Esophagus squamous epithelium (tissue), 5 donors: ENCODE measurements at places on chromosomes 2 and 18.

DNA sequence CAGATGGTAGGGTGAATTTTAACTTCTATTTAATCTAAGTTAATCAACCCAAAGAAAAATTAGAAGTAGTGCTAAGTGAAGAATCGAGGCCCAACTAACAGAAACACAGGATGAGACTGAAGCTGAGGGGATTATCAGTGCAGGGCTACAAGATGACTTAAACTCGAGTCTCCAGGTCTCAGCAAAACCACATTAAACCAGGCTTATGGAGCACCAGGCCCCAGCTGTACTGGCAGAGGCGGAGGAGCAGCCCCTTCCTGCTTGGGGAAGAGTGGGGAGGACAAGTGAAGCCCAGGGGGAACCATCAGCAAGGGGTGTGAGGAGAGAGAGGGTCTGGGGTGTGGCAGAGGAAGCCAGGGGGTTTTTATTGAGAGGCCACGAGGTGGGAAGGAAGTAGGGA lies 135.9 kb upstream of the EPAS1 start:
- H3K4me3 ChIP-seq: no peak overlapping the region
- no peaks in the 10 kb centered on the region for H3K36me3 ChIP-seq
- H3K27me3 ChIP-seq: no peaks in the 10 kb centered on the region
- no peak overlapping the region for H3K27ac ChIP-seq
- DNase-seq: no peak
- H3K4me1 ChIP-seq: peaks cover 64% of the 10 kb centered on the region

DNA sequence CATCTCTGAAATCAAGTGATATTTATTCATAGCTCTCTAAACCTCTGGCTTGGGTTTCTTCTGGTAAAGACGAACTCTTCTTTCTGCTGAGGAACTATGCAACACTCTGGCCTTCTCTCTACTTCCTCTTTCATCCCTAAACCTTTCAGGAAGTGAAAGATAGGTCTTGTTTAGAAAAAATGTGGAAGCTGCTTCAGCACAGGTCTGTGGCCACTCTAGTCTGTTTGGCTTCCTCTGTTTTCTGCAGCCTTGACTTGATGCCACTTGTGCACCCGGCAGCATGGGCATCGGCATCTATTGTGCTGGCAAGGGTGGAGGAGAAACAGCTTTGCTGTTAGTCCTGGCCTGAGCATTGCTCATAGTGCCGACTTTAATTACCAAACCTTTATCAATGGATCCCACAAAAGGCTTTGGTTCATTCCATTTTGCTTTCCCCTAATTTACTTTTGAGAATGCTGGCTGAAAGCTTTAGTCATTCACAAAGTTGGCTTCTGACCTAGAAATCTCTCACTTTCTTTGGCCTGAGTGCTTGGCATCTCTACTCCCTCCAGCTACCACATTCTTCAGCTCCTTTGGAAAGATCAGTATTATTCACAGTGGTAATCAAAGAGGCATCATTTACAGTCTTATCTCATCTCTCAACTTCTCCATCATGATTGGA lies 32.0 kb upstream of the GPR39 start:
- no peak overlapping the region for H3K4me3 ChIP-seq
- H3K27me3 ChIP-seq: no peaks in the 10 kb centered on the region
- H3K36me3 ChIP-seq: no peaks in the 10 kb centered on the region
- H3K4me1 ChIP-seq: no peaks in the 10 kb centered on the region

- no peaks in the 10 kb centered on the region for H3K36me3 ChIP-seq
- no peaks in the 10 kb centered on the region for H3K4me1 ChIP-seq
- no peak overlapping the region for H3K27ac ChIP-seq
- DNase-seq: no peak
- H3K4me3 ChIP-seq: no peak overlapping the region
Observed at GRCh38 chr2:196538189-196538588, 101.3 kb upstream of the CCDC150 start.

GRCh38 chr18:56650944-56651770 lies at the start of gene WDR7:
TSS of gene WDR7 (plus strand) at chr18:56651359. CDS start at chr18:56672516, 21,157 bp downstream.
- H3K27ac ChIP-seq: peak within 1 kb of the TSS; percentile 93
- H3K36me3 ChIP-seq: no peaks in the 10 kb centered on the region
- peaks cover 11% of the 10 kb centered on the region for H3K4me1 ChIP-seq
- peak; percentile 92 for DNase-seq
- peak within 1 kb of the TSS; percentile 77 for H3K4me3 ChIP-seq

- no peaks in the 10 kb centered on the region for H3K4me1 ChIP-seq
- no peak overlapping the region for H3K27ac ChIP-seq
- H3K4me3 ChIP-seq: no peak overlapping the region
- H3K27me3 ChIP-seq: no peaks in the 10 kb centered on the region
- no peak for DNase-seq
Observed at GRCh38 chr2:3789256-3789655, 85.9 kb downstream of the DCDC2C start.

DNA sequence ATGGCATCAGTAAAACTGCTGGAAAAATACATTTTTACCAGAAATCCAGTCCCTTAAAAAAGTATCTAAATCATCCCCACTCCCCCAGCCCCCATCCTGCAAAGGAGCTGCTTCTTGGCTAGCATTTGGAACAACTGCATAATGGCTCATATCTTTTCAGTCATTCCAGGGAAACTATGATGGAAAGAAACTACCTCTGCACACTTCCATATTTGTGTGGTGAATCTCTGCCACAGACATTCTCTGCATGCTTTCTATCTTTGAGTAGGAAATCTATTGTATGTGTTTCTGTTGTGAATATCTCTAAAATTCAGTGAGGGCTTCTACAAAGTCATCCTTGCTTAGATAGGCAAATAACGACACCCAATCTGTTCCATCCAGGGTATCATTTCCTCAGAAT lies 632.3 kb downstream of the LRP1B start:
- no peaks in the 10 kb centered on the region for H3K27me3 ChIP-seq
- no peak for DNase-seq
- H3K4me1 ChIP-seq: no peaks in the 10 kb centered on the region
- no peak overlapping the region for H3K4me3 ChIP-seq
- no peak overlapping the region for H3K27ac ChIP-seq

DNA sequence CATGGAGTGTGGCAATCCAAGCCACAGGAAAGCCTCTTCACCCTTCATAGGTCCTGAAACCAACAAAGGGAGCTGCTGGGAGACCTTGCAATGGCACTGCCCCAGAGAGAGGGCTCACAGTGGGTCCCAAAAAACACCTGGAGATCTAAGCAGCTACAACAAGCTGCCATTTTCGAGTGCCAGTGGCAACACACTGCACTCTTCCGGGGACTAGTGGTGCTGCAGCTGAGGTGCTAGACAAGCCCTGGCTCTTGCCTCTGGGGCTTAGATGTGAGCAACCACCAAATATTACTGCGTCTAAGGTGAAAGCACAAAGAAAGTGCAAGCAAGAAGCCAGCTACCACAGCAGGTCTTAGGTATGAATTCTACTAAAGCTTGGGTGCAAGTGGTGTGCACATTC lies 192.9 kb downstream of the NOL4 start:
- H3K27ac ChIP-seq: no peak overlapping the region
- no peak for DNase-seq
- H3K4me3 ChIP-seq: no peak overlapping the region

- DNase-seq: no peak
- no peak overlapping the region for H3K27ac ChIP-seq
- H3K4me3 ChIP-seq: no peak overlapping the region
- no peaks in the 10 kb centered on the region for H3K4me1 ChIP-seq
Observed at GRCh38 chr2:236209535-236209934, 41.3 kb upstream of the GBX2 start.

DNA sequence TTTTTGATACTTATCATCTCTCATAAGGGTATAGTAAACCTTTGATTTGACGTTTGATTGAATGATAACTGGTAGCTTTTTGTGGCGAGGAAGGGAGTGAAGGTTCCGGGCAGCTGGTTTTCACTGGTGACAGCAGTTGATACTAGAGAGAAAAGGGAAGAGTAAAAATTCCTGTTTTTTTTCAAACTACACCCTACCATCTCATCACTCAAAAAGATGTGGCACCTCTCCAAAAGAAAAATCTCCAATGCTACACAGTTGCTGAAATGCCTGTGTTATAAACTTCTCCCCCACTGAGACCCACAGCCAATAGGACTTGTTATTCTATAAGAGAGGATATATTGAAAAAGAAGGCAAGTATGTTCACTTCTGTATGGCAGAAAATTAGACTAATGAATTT lies 154.0 kb downstream of the MAIP1 start:
- no peak overlapping the region for H3K27ac ChIP-seq
- no peaks in the 10 kb centered on the region for H3K4me1 ChIP-seq

DNA sequence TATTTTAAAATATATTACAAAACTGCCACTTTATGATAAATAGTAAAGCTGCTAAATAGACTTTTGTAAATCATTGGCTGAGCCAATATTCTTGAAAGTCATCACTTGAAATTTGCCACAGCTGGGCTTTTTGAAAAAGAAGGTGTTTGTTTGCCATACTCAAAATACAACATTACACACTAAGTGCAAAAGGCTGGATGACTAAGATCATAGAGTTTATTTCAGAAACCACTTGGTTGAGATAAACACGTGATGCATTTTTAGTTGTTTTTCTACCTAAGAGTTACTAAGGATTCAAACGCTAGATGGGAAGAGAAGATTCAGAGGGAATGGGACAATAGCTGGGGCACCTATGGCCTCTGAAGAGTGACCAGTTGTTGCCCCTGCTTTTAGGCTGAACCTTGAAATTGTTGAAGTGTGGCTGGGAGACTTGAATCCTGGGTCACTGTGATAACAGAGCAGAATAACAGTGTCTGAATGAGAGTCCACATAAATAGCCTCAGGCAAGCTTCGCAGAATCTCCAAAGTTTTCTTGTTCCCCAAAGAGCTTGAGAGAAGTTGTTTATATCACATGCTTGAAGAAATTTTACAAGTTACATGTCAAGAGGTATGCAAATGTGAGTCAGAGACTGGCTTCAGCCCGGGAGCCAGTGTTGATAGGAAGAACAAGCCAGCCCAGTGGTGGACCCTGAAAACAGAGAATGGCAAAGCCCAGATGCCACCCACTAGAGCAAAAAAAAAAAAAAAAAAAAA lies 409.8 kb downstream of the GPD2 start:
- no peak for DNase-seq
- no peaks in the 10 kb centered on the region for H3K4me1 ChIP-seq
- no peaks in the 10 kb centered on the region for H3K36me3 ChIP-seq
- H3K27me3 ChIP-seq: no peaks in the 10 kb centered on the region
- no peak overlapping the region for H3K27ac ChIP-seq

GRCh38 chr2:108968619-108969018 lies 20.4 kb downstream of the EDAR start:
- DNase-seq: no peak
- no peaks in the 10 kb centered on the region for H3K36me3 ChIP-seq
- peak overlapping the region; percentile 55 for H3K27ac ChIP-seq
- no peak overlapping the region for H3K4me3 ChIP-seq
- no peaks in the 10 kb centered on the region for H3K27me3 ChIP-seq

GRCh38 chr2:20089715-20090464 lies 38.5 kb upstream of the LAPTM4A start:
- H3K4me3 ChIP-seq: no peak overlapping the region
- H3K4me1 ChIP-seq: peaks cover 18% of the 10 kb centered on the region
- H3K36me3 ChIP-seq: no peaks in the 10 kb centered on the region

DNA sequence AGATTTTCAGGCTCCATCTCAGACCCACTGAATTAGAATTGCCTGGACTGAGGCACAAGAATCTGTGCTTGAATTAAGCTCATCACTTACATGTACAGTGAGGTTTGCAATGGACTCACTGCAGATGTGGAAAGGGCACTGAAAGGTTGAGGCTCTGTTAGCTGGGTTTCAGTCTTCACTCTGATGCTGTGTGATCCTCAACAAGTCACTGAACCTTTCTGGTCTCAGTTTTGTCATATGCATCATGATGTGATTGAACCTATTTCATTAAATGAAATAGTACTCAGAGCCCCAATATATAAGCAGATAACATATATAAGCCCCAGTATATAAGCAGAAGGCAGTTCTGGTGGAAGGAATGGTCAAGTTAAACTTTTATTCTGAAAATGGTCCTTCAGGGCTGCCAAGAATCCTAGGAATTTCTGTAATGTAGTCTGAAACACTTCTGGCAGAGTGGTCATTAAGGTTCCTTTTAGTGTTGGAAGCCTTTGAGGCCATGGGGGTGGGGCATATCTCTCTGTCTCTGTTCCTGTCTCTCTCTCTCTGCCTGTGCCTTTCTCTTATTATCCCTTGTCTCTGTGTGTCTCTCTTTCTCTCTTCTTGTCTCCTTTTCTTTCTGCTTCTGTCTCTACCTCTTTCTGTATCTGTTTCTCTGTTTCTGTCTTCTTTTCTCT lies 110.4 kb downstream of the ADCYAP1 start:
- no peak overlapping the region for H3K27ac ChIP-seq
- no peak overlapping the region for H3K4me3 ChIP-seq
- no peak for DNase-seq
- no peaks in the 10 kb centered on the region for H3K4me1 ChIP-seq
- H3K27me3 ChIP-seq: no peaks in the 10 kb centered on the region

GRCh38 chr2:196974970-196975369 lies 48.5 kb upstream of the PGAP1 start:
- H3K27ac ChIP-seq: no peak overlapping the region
- H3K27me3 ChIP-seq: no peaks in the 10 kb centered on the region
- H3K4me3 ChIP-seq: no peak overlapping the region

DNA sequence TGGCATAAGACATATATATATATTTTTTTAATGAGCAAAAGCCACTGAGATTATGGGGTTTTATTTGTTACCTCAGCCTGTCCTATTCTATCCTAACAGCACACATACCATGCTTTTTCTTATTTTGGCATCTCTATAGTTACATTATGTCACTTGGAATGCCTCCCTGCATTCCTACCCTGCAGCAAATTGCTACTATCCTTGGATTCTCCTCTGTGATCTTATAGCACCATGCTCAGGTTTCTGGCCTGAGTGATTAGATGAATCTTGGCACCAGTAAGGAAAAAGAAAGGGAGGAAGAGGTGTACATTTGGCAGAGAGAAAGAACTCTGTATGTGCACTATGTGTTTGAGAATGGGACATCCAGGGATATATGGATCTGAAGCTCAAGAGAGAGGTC lies 86.3 kb upstream of the PELI1 start:
- H3K4me3 ChIP-seq: no peak overlapping the region
- H3K27me3 ChIP-seq: no peaks in the 10 kb centered on the region
- DNase-seq: no peak
- no peaks in the 10 kb centered on the region for H3K36me3 ChIP-seq
- peaks cover 10% of the 10 kb centered on the region for H3K4me1 ChIP-seq
- H3K27ac ChIP-seq: no peak overlapping the region

GRCh38 chr18:36274083-36274715 lies 23.3 kb upstream of the FHOD3 start:
- H3K27ac ChIP-seq: no peak overlapping the region
- no peaks in the 10 kb centered on the region for H3K27me3 ChIP-seq
- no peak for DNase-seq
- no peak overlapping the region for H3K4me3 ChIP-seq
- no peaks in the 10 kb centered on the region for H3K4me1 ChIP-seq
